ENCODE measurements at places on chromosomes 1 and 21.

GRCh38 chr1:236103646-236104218, 38.6 kb upstream of the GPR137B start:
- H3K4me1 ChIP-seq: peaks cover 3% of the 10 kb centered on the region
- no peak overlapping the region for H3K4me3 ChIP-seq
- H3K27ac ChIP-seq: no peak overlapping the region

GRCh38 chr1:40709802-40710278, 18.3 kb downstream of the NFYC start:
- DNase-seq: no peak
- H3K4me3 ChIP-seq: peak overlapping the region; percentile 72
- no peaks in the 10 kb centered on the region for H3K36me3 ChIP-seq
- peak overlapping the region; percentile 82 for H3K27ac ChIP-seq
- no peaks in the 10 kb centered on the region for H3K27me3 ChIP-seq

- no peaks in the 10 kb centered on the region for H3K4me1 ChIP-seq
- no peaks in the 10 kb centered on the region for H3K36me3 ChIP-seq
- H3K27ac ChIP-seq: no peak overlapping the region
- DNase-seq: no peak
- H3K27me3 ChIP-seq: no peaks in the 10 kb centered on the region
Observed at GRCh38 chr21:16310176-16310575, 580.4 kb downstream of the USP25 start.

DNA sequence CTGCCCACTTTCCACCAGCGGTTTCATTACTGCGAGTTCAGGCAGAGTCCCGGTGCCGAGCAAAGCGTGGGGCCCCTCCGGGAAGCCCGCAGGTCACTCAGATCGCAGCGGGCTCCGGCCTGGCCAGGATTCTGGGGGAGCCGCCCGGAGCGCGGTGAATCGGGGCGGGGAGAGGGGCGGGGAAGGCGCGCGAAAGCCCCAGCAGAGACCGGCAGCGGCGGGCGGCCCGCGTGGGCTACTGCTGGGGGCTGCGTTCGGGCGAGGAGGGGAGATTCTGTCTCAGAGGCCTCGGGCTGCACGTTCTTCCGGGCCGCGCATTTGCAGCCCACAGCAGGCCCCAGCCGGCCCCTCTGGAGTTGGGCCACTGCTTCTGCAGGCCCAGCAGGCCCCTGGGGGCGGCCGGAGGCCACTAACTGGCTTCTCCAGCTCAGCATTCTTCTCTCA, 64.7 kb downstream of the SCCPDH start:
- peaks cover 13% of the 10 kb centered on the region for H3K4me1 ChIP-seq
- DNase-seq: no peak
- no peak overlapping the region for H3K4me3 ChIP-seq

- H3K36me3 ChIP-seq: no peaks in the 10 kb centered on the region
- no peaks in the 10 kb centered on the region for H3K4me1 ChIP-seq
- H3K4me3 ChIP-seq: no peak overlapping the region
- H3K27ac ChIP-seq: no peak overlapping the region
- DNase-seq: peak; percentile 6
Observed at GRCh38 chr1:48093147-48093546, 96.0 kb upstream of the TRABD2B start.

- no peaks in the 10 kb centered on the region for H3K27me3 ChIP-seq
- H3K27ac ChIP-seq: no peak overlapping the region
- H3K4me3 ChIP-seq: no peak overlapping the region
Observed at GRCh38 chr1:85339089-85339488, 62.7 kb upstream of the BCL10 start.

GRCh38 chr1:94383966-94384408, 34.2 kb upstream of the ABCD3 start:
- no peaks in the 10 kb centered on the region for H3K27me3 ChIP-seq
- H3K36me3 ChIP-seq: no peaks in the 10 kb centered on the region
- H3K4me3 ChIP-seq: no peak overlapping the region
- H3K27ac ChIP-seq: no peak overlapping the region
- no peak for DNase-seq

DNA sequence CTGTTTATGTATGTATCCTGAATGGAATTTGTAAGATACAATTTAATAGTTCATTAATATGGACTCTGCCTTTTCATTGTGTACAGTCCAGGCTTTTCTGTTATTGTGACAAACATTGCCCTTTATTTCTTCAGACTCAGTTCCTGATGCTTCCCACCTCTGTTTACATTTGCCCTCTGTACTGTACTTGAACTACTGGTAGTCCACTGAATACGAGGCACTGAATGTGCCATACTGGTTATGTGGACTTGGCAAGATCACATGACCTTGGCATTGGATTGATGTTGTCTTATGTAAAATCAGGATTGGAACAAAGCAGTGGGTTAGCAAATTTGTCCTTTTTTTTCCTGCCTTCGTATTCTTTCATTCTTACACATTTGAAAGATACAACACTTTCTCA, 27.8 kb downstream of the RALGPS2 start:
- H3K4me3 ChIP-seq: no peak overlapping the region
- H3K4me1 ChIP-seq: no peaks in the 10 kb centered on the region

GRCh38 chr1:218938259-218938658, 235.4 kb upstream of the LYPLAL1 start:
- no peaks in the 10 kb centered on the region for H3K4me1 ChIP-seq
- H3K36me3 ChIP-seq: no peaks in the 10 kb centered on the region
- no peak for DNase-seq
- H3K4me3 ChIP-seq: no peak overlapping the region
- H3K27me3 ChIP-seq: no peaks in the 10 kb centered on the region
- H3K27ac ChIP-seq: no peak overlapping the region

DNA sequence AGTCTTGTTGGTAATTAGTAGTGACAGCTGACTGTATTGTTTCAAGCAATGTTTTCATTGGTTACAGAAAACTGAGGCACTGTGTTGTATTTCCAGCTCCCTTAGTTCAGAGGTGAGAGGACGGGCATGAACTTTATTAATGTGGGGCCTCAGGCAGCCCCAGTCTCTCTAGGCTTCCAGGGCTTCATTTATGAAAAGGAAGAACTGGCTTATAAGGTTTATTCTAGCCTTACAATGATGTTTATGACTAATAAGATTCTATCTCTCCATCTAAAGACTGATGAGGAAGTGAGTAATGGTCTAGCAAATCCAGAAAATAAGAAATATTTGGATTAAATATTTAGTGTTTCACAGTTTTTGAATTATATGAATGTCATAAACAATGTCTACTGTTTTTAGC, 41.5 kb downstream of the CBS start:
- H3K4me3 ChIP-seq: no peak overlapping the region
- no peaks in the 10 kb centered on the region for H3K4me1 ChIP-seq
- peaks cover 11% of the 10 kb centered on the region for H3K36me3 ChIP-seq
- no peak for DNase-seq
- H3K27ac ChIP-seq: no peak overlapping the region

- no peak overlapping the region for H3K4me3 ChIP-seq
- no peak overlapping the region for H3K27ac ChIP-seq
- no peaks in the 10 kb centered on the region for H3K36me3 ChIP-seq
- no peaks in the 10 kb centered on the region for H3K27me3 ChIP-seq
- H3K4me1 ChIP-seq: no peaks in the 10 kb centered on the region
- no peak for DNase-seq
Observed at GRCh38 chr1:191174298-191174697, 696.6 kb upstream of the BRINP3 start.

DNA sequence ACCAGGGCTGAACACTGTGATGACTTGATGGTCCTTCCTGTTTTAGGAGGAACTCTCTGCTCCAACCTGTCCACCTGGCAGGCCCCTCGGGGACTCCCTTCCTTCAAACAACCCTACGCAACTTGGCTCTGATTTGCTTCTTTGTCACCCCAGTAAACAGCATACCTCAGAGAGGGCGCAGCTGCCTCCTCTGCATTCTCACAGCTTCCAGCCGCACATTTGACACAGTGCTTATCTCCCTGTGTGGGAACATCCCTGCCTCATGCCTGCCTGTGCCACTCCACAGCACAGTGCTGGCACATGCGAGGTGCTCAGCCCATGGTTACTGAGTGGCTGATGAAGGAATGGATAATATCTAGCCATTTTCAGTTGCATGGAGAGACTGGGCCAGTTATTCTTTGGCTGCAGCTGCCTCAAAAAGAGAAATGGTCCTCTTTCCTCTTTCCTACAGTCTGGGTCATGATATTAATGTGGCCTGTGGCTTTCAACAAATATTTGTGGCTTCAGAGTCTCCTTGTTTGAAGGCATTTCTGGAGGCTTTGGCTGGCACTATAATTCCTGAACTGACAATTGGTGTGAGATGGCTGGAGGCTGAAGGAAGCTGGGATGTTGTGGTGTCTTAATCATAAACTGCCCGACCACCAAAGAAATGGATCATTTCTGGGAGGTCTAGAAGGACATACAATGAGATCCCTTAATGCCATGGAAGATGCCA, 77.9 kb downstream of the TENT5C start:
- H3K4me1 ChIP-seq: no peaks in the 10 kb centered on the region
- DNase-seq: no peak
- no peaks in the 10 kb centered on the region for H3K36me3 ChIP-seq
- H3K27ac ChIP-seq: no peak overlapping the region

- H3K27me3 ChIP-seq: no peaks in the 10 kb centered on the region
- H3K4me1 ChIP-seq: no peaks in the 10 kb centered on the region
- no peak overlapping the region for H3K4me3 ChIP-seq
- no peak overlapping the region for H3K27ac ChIP-seq
- no peaks in the 10 kb centered on the region for H3K36me3 ChIP-seq
Observed at GRCh38 chr1:178091986-178092745, 1.7 kb upstream of the RASAL2 start.

- no peak overlapping the region for H3K4me3 ChIP-seq
- no peaks in the 10 kb centered on the region for H3K36me3 ChIP-seq
- no peak for DNase-seq
- no peaks in the 10 kb centered on the region for H3K4me1 ChIP-seq
- H3K27me3 ChIP-seq: no peaks in the 10 kb centered on the region
- no peak overlapping the region for H3K27ac ChIP-seq
Observed at GRCh38 chr1:53541761-53542550, 82.8 kb downstream of the DMRTB1 start.

DNA sequence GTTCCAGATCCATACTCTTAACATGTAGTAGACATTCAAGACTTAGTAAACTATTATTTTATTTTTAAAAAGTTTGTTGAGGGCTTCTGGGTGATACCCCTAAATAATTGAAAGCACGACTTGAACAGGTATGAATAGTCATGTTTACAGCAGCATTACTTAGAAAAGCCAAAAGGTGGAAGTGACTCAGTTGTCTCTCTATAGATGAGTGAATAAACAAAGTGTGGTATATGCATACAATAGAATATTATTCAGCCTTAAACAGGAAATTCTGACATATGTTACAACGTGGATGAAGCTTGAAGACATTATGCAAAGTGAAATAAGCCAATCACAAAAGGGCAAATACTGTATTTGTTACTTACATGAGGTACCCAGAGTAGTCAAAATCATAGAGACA, 26.5 kb downstream of the TSNAX start:
- H3K27me3 ChIP-seq: no peaks in the 10 kb centered on the region
- H3K4me3 ChIP-seq: no peak overlapping the region
- peaks cover 7% of the 10 kb centered on the region for H3K4me1 ChIP-seq
- H3K27ac ChIP-seq: no peak overlapping the region
- H3K36me3 ChIP-seq: no peaks in the 10 kb centered on the region
- no peak for DNase-seq

- H3K27ac ChIP-seq: no peak overlapping the region
- no peaks in the 10 kb centered on the region for H3K36me3 ChIP-seq
- no peak overlapping the region for H3K4me3 ChIP-seq
- H3K4me1 ChIP-seq: no peaks in the 10 kb centered on the region
- H3K27me3 ChIP-seq: no peaks in the 10 kb centered on the region
Observed at GRCh38 chr1:45097944-45098343, 85.9 kb downstream of the UROD start.

GRCh38 chr21:36806103-36806502, 107.2 kb downstream of the SIM2 start:
- H3K4me3 ChIP-seq: no peak overlapping the region
- no peak overlapping the region for H3K27ac ChIP-seq
- H3K4me1 ChIP-seq: no peaks in the 10 kb centered on the region
- no peak for DNase-seq
- H3K27me3 ChIP-seq: no peaks in the 10 kb centered on the region

- no peaks in the 10 kb centered on the region for H3K27me3 ChIP-seq
- H3K4me3 ChIP-seq: no peak overlapping the region
- no peak for DNase-seq
- H3K36me3 ChIP-seq: no peaks in the 10 kb centered on the region
- H3K27ac ChIP-seq: no peak overlapping the region
- no peaks in the 10 kb centered on the region for H3K4me1 ChIP-seq
Observed at GRCh38 chr21:30257773-30258172, 25.0 kb downstream of the KRTAP24-1 start.

GRCh38 chr1:200343874-200344273, 66.0 kb downstream of the ZNF281 start:
- H3K27me3 ChIP-seq: no peaks in the 10 kb centered on the region
- no peaks in the 10 kb centered on the region for H3K4me1 ChIP-seq
- no peaks in the 10 kb centered on the region for H3K36me3 ChIP-seq
- no peak overlapping the region for H3K4me3 ChIP-seq

DNA sequence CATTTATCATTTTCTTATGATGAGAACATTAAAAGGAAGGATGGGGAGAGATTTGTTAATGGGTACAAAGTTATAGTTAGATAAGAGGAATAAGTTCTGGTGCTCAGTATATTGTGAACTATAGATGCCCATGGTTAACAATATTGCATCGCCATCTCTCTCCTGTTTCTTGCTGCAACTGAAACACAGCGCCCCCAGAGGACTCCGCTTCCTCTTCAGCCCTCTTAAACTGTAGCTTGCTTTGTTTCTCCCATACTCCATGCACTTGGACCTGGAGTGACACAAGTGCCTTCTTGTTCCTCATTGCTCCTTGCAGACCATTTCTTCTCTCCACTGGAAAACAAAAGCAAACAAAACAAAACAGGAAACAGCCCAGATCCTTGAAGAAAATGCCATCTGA, 70.1 kb upstream of the NTPCR start:
- no peak overlapping the region for H3K4me3 ChIP-seq
- no peaks in the 10 kb centered on the region for H3K27me3 ChIP-seq
- H3K4me1 ChIP-seq: no peaks in the 10 kb centered on the region
- no peak overlapping the region for H3K27ac ChIP-seq

- no peaks in the 10 kb centered on the region for H3K4me1 ChIP-seq
- DNase-seq: no peak
- H3K27me3 ChIP-seq: no peaks in the 10 kb centered on the region
- no peak overlapping the region for H3K4me3 ChIP-seq
Observed at GRCh38 chr21:27462726-27463125, 495.8 kb upstream of the ADAMTS5 start.

DNA sequence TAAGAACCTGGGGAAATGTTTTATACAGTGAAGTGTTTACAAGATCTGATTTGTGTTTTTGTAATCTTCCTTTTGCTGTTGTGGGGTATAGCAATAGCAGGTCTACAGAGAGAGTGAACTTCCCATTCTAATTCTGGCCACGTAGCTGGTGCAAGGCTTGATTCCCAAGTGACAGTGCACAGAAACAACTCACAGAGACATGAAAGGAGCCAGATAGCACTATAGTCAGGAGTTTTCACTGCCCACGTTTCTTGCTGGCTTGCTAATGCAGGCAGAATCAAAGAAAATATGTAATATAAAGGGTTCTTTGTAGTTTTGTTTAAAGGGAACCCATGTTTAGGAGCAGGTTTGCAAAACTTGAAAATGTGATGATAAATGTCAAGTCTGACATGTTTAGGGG, 170.9 kb upstream of the IVNS1ABP start:
- H3K36me3 ChIP-seq: no peaks in the 10 kb centered on the region
- H3K4me3 ChIP-seq: no peak overlapping the region
- DNase-seq: no peak

Data from H1 (cell line).